ENCODE measurements at places on chromosomes 2 and 18.

DNA sequence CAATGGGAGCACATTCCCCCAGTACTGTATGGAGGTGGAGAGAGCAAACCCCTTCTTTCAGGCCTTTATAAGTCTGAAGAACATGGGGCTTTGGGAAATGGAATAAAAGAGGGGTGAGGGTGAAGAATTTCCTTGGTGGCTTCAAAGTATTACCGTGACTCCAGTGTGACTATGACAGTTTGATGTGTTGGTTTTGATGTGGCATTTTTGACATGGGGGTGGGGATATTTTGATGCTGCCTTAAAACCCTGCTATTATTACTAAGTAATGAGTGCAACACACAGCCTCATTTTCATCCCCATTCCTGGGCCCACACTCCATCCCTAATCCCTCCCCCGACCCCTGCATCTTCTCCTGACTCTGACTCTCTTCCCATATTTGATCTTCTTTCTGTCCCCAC lies 23.6 kb downstream of the QPCT start:
- peak; percentile 43 for DNase-seq
- no peaks in the 10 kb centered on the region for H3K4me1 ChIP-seq
- H3K27ac ChIP-seq, result no peak overlapping the region
- peaks cover 11% of the 10 kb centered on the region for H3K27me3 ChIP-seq
- H3K36me3 ChIP-seq, result no peaks in the 10 kb centered on the region
- no peak overlapping the region for H3K4me3 ChIP-seq

- no peak overlapping the region for H3K27ac ChIP-seq
- no peaks in the 10 kb centered on the region for H3K36me3 ChIP-seq
Measured at GRCh38 chr2:106996171-106996769, 110.3 kb upstream of the ST6GAL2 start.

GRCh38 chr18:74625157-74625556 lies 27.5 kb downstream of the ZNF407 start:
- H3K27ac ChIP-seq, result no peak overlapping the region
- H3K4me3 ChIP-seq, result no peak overlapping the region
- H3K27me3 ChIP-seq, result no peaks in the 10 kb centered on the region
- H3K4me1 ChIP-seq, result peaks cover 12% of the 10 kb centered on the region
- no peaks in the 10 kb centered on the region for H3K36me3 ChIP-seq
- DNase-seq, result no peak

DNA sequence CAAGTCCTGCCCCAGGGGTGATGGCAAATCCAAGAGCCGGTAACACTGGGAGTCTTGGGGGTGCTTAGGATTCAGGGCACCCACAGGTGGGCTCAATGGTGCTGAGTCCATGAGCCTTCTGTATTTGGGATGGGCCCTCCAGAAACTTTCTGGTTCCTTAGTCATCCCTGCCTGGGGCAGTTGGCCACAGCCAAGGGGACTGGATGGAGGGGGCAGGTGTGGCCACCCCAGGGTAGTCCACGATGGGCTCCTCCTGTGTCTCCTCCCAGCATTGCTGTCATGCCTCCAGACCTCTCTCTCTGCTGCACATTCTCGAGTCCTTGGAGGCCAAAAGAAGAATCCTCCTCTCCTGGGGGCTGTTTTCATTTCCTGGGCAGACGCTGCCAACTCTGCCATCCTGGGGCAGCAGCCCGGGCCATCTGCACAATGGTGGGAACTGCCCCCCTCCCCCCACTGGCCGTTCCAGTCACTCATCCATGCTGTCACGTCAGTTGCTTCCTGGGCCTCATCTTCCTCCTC lies 158.0 kb upstream of the TWIST2 start:
- peaks cover 11% of the 10 kb centered on the region for H3K27me3 ChIP-seq
- H3K36me3 ChIP-seq, result no peaks in the 10 kb centered on the region
- no peak for DNase-seq

GRCh38 chr18:7512348-7512747 lies 54.8 kb upstream of the PTPRM start:
- no peaks in the 10 kb centered on the region for H3K4me1 ChIP-seq
- H3K27ac ChIP-seq, result no peak overlapping the region
- no peaks in the 10 kb centered on the region for H3K27me3 ChIP-seq

GRCh38 chr2:118841450-118841827 lies 6.0 kb downstream of the EN1 start:
- DNase-seq, result no peak
- no peaks in the 10 kb centered on the region for H3K27me3 ChIP-seq
- no peaks in the 10 kb centered on the region for H3K4me1 ChIP-seq
- H3K36me3 ChIP-seq, result no peaks in the 10 kb centered on the region
- H3K27ac ChIP-seq, result no peak overlapping the region

DNA sequence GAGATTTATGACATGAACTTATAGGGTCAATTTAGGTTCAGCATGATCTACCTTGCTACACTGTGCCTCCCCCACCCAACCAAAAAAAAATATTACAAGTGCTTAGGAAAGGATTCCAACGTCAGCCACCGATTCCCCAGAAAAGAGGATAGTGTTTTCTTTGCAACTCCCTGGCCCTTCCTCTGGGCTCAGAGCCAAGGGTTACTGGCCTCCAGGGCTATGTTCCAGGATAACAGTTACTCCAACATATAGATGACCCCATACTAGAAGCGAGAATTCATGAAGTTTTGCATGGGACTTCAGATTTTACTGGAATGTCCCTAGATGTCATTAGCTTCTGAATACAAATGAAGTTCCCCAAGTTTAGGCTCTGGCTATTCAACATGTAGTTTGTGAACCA lies 172.1 kb downstream of the UPP2 start:
- no peak overlapping the region for H3K4me3 ChIP-seq
- H3K27ac ChIP-seq, result no peak overlapping the region
- H3K4me1 ChIP-seq, result no peaks in the 10 kb centered on the region
- no peaks in the 10 kb centered on the region for H3K36me3 ChIP-seq
- H3K27me3 ChIP-seq, result no peaks in the 10 kb centered on the region

GRCh38 chr2:128369602-128370467 lies 51.2 kb upstream of the HS6ST1 start:
- no peaks in the 10 kb centered on the region for H3K27me3 ChIP-seq
- no peak for DNase-seq
- H3K36me3 ChIP-seq, result no peaks in the 10 kb centered on the region
- H3K4me3 ChIP-seq, result no peak overlapping the region

GRCh38 chr18:56479841-56480240 lies 158.6 kb downstream of the TXNL1 start:
- no peak overlapping the region for H3K4me3 ChIP-seq
- no peaks in the 10 kb centered on the region for H3K4me1 ChIP-seq
- H3K36me3 ChIP-seq, result no peaks in the 10 kb centered on the region
- no peak overlapping the region for H3K27ac ChIP-seq
- no peaks in the 10 kb centered on the region for H3K27me3 ChIP-seq
- DNase-seq, result no peak

- no peaks in the 10 kb centered on the region for H3K4me1 ChIP-seq
- no peak for DNase-seq
- no peaks in the 10 kb centered on the region for H3K36me3 ChIP-seq
- no peak overlapping the region for H3K4me3 ChIP-seq
- no peak overlapping the region for H3K27ac ChIP-seq
Measured at GRCh38 chr2:112827604-112828185, 8.9 kb downstream of the IL1B start.

DNA sequence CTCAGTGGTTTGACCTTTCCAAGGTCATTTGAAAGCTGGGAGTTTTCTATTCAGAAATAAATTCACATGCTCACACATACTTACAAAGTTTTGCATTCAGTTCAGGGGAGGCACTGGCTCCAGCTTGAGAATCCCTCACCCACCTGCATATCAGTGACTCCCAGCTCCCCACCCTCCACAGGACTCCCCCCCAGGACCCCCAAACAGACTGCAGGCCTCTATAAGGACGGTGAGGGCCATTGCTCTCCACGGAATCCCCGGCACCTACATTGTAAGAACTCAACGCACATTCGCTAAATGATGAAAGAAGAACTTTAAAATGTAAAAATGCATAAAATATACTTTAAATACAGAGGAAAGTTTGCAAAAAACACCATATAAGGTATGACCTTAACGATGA lies 97.2 kb upstream of the TEX51 start:
- no peaks in the 10 kb centered on the region for H3K4me1 ChIP-seq
- no peak overlapping the region for H3K27ac ChIP-seq
- peaks cover 6% of the 10 kb centered on the region for H3K27me3 ChIP-seq
- H3K4me3 ChIP-seq, result no peak overlapping the region
- DNase-seq, result no peak
- H3K36me3 ChIP-seq, result no peaks in the 10 kb centered on the region

- no peaks in the 10 kb centered on the region for H3K36me3 ChIP-seq
- H3K4me3 ChIP-seq, result no peak overlapping the region
- no peaks in the 10 kb centered on the region for H3K27me3 ChIP-seq
- no peaks in the 10 kb centered on the region for H3K4me1 ChIP-seq
- H3K27ac ChIP-seq, result no peak overlapping the region
Measured at GRCh38 chr18:21490748-21491147, 109.8 kb downstream of the ESCO1 start.

DNA sequence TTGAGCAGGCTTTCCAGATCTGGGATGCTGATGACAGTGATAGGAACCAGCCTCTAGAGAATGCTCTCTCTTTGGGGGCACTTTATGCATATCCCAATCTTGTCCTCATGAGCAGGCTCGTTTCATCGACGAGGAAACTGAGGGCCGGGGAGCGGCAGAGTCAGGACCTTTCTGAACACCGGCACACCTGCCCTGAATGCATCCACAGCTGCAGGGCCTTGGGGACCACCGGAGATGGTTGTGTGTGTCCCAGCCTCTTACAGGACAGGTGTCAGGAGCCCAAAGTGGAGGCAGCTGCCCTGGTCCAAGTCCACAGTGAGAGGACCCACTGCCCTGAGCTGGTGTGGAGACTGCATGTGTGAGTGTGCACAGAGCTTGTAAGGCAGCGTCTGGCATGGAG lies 47.6 kb upstream of the FAHD2A start:
- no peaks in the 10 kb centered on the region for H3K4me1 ChIP-seq
- H3K27ac ChIP-seq, result no peak overlapping the region
- no peak overlapping the region for H3K4me3 ChIP-seq
- no peaks in the 10 kb centered on the region for H3K36me3 ChIP-seq

GRCh38 chr2:100012561-100012960 lies 129.8 kb downstream of the AFF3 start:
- no peak overlapping the region for H3K4me3 ChIP-seq
- H3K27me3 ChIP-seq, result no peaks in the 10 kb centered on the region
- DNase-seq, result no peak
- H3K4me1 ChIP-seq, result no peaks in the 10 kb centered on the region

GRCh38 chr2:6408057-6408456 lies 457.6 kb downstream of the CMPK2 start:
- H3K4me1 ChIP-seq, result no peaks in the 10 kb centered on the region
- no peaks in the 10 kb centered on the region for H3K36me3 ChIP-seq
- H3K27ac ChIP-seq, result no peak overlapping the region
- H3K4me3 ChIP-seq, result no peak overlapping the region
- no peaks in the 10 kb centered on the region for H3K27me3 ChIP-seq
- no peak for DNase-seq

GRCh38 chr2:71494523-71495155 lies 41.3 kb downstream of the DYSF start:
- H3K4me1 ChIP-seq, result no peaks in the 10 kb centered on the region
- no peak overlapping the region for H3K27ac ChIP-seq
- DNase-seq, result no peak
- H3K4me3 ChIP-seq, result no peak overlapping the region
- no peaks in the 10 kb centered on the region for H3K27me3 ChIP-seq

DNA sequence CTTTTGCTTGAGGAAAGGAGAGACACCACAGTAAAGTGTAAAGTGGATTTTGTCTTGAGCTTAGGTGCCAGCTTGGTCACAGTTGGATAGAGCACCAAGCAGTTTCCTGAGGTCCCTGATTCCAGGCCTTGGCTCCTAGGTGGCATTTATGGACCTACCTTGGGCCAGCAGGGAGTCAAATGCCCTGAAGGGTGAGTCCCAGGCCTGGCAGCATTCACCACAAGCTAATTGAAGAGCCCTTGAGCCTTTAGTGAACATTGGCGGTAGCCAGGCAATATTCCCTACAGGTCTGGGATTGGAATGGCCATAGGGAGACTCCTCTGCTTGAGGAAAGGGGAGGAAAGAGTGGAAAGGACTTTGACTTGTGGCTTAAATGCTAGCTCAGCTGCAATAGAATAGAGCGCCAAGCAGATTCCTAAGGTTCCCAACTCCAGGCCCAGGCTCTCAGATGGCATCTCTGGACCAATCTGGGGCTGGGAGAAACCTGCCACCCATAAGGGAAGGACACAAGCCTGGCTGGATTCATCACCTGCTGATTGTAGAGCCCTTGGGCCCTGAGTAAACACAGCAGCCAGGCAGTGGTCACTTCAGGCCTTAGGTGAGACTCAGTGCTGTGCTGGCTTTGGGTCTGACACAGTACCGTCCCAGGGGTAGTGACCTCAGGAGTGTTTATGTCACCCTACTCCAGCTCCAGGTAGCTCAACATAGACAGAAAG lies 137.5 kb upstream of the OTOS start:
- no peaks in the 10 kb centered on the region for H3K27me3 ChIP-seq
- no peak overlapping the region for H3K27ac ChIP-seq
- DNase-seq, result no peak
- no peaks in the 10 kb centered on the region for H3K4me1 ChIP-seq

- DNase-seq, result no peak
- H3K4me3 ChIP-seq, result no peak overlapping the region
- H3K27me3 ChIP-seq, result no peaks in the 10 kb centered on the region
- H3K36me3 ChIP-seq, result no peaks in the 10 kb centered on the region
Measured at GRCh38 chr2:128365217-128365905, 46.7 kb upstream of the HS6ST1 start.

DNA sequence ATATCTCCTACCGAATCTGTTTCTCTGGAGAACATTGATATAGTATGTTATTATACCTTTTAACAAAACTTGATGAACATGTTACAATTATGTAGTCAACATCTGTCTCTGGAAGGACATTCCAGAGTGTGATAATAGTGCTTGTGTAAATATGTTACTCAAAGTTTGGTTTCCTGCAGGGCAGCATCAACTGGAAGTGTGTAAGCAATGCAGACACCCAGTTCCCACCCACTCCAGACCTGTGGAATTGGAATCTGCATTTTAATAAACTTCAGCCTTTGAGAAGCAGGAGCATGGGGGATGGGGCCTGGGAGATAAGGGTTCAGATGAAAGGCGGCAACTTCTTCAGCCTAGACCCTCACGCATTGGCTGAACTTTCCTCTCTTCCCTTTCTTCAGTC lies 398.9 kb downstream of the RND3 start:
- H3K27me3 ChIP-seq, result no peaks in the 10 kb centered on the region
- DNase-seq, result no peak
- no peaks in the 10 kb centered on the region for H3K4me1 ChIP-seq
- H3K27ac ChIP-seq, result no peak overlapping the region
- no peaks in the 10 kb centered on the region for H3K36me3 ChIP-seq

GRCh38 chr18:39935598-39935997 lies 2019.4 kb upstream of the PIK3C3 start:
- no peaks in the 10 kb centered on the region for H3K36me3 ChIP-seq
- no peak overlapping the region for H3K4me3 ChIP-seq
- no peak overlapping the region for H3K27ac ChIP-seq
- H3K27me3 ChIP-seq, result no peaks in the 10 kb centered on the region

Data from DND-41 (cell line).